ENCODE measurements at places on chromosomes 6 and 20. TPM values are rescaled to one million over a fixed set of nuclear protein-coding genes. Genes with fewer than 3 reads are reported as not detected.
A peak's percentile ranks its signal among the peaks of the same experiment; 100 is the strongest.

The SYNDIG1 gene
- 7.4 TPM for total RNA-seq

The DTD1 gene
- 82.7 TPM for total RNA-seq

The GATA5 gene
- 0.73 TPM for total RNA-seq

The MDFI gene
- total RNA-seq: 41.5 TPM

The ATP6V1G2 gene
- total RNA-seq: 1.6 TPM

The HLA-DRB1 gene
- total RNA-seq: 0.38 TPM

The MLN gene
- total RNA-seq: not detected

- no peak for DNase-seq
Measured at GRCh38 chr20:63354636-63355350, 6.4 kb downstream of the CHRNA4 start.

GRCh38 chr6:166778046-166778445, 151.0 kb upstream of the RPS6KA2 start:
- DNase-seq: no peak

DNA sequence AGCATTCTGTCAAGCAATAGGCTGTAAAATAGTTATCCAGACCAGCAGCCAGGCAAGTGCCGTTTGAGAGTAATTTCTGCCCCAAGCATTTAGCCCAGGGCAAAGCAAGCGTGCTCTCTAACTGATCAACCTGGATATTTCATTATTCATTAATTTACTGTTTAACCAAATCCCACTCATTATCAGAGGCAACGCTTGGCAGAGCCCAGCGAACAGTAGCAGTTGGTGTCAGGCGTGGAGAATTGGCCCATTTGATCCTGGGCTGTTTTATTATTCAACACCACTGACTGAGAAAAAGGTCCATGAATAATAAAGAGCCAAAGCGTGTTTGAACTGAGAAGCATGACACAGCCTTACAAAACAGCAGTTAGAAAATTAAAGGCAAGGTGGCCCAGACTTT, 35.3 kb downstream of the TFAP2B start:
- DNase-seq: no peak

GRCh38 chr6:158047563-158048323, 66.1 kb downstream of the SYNJ2 start:
- no peak for DNase-seq

GRCh38 chr20:17843246-17844132, 125.1 kb downstream of the SNX5 start:
- DNase-seq: no peak

DNA sequence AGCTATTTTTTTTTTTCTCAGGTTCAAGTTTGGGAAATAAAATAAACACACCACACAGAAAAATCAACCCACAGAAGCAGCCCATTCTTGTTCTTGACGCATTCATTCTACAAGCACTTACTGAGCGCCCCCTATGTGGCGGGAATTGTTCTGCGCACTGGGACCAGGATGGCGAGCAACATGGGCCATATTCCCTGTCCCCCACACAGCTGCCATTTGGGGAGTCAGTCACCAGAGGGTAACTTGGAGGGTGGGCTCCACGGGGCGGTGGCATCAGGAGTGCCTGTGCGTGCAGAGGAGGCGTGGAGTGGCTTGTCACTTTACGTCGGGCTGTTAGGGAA, 185.0 kb upstream of the PDE10A start:
- DNase-seq: peak; percentile 66

DNA sequence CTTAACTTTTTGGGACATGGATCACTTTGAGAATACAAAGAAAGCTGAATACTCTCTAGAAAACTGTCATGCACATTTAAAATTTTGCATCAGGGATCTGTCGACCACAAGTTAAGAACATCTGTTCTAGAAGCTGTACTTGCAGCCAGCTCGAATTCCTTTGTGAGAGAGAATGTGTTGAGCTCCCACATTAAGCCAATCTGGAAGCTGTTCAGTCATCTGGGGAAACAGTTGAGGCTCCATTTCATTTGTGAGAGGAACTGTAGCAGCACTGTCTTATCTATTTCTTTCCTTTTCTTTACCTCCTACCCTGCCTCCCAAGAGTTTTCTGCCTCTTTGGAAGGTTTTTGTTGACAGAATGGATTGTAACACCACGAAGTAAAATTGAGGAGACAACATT, 50.8 kb downstream of the KAT14 start:
- DNase-seq: no peak

GRCh38 chr20:4169360-4170190, 154.2 kb upstream of the RNF24 start:
- peak; percentile 21 for DNase-seq

DNA sequence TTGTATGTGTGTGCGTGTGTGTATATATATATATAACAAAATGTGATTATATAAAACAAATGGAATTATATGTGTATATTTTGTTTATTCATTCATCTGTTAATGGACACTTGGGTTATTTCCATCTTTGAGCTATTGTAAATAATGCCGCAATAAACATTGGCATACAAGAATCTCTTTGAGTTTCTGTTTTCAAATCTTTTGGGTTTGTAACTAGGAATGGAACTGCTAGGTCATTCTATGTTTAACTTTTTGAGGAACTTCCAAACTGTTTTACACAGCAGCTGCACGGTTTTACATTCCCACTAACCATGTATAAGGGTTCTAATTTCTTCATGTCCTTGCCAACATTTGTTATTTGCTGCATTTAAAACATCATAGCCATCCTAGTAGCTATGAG, 39.9 kb upstream of the TGM2 start:
- no peak for DNase-seq

DNA sequence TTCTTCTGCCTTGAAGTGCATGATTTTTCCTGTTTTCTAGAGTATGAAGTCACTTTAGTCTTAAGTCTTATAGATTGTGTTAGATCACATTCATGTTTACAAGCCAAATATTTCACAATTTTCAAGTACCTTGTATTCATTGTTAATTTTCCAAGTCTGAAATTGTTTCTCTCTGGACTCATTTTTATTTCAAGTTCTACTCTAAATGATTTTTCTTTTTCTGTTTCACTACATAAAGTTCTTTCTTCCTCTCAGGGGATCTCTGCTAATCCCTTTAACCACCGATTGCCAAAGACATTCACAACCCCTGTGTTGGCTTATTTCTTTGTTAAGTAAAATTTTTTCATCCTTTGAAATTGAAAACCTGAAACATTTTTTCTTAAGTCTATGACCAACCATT, 805.7 kb downstream of the KIF16B start:
- no peak for DNase-seq

GRCh38 chr6:134674562-134674961, 275.3 kb downstream of the ALDH8A1 start:
- DNase-seq: no peak

GRCh38 chr6:89199579-89199978, 17.6 kb downstream of the GABRR1 start:
- no peak for DNase-seq

- DNase-seq: no peak
Measured at GRCh38 chr6:163718537-163718936, 304.0 kb downstream of the QKI start.

- no peak for DNase-seq
Measured at GRCh38 chr6:120320481-120321162, 971.1 kb upstream of the MAN1A1 start.

DNA sequence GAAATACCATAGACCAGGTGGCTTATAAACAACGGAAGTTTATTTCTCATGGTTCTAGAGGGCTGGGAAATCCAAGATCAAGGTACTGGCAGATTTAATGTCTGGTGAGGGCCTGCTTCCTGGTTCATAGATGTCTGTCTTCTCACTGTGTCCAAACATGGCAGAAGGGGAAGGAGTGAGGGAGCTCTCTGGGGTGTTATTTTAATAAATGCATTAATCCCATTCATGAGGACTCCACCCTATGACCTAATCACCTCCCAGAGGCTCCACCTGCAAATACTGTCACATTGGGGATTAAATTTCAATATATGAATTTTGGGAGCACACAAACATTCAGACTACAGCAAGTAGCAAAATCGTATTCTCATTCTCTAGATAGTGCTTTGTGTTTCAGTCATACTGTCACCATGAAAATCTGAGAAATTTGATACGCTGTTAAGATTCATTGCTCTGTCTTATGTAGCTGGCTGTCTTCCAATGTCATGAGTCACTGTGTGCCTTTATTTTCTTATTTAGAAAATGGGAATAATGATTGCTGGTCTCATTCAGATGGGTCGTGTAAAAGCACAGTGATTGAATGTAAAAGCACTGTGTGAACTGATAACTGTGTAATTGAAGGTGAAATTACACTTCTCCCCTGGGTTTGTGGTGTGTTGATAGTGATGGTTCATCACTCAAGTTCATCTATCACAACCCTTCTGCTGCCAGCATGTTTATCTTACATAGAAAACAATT, 8.9 kb upstream of the ERVFRD-1 start:
- DNase-seq: no peak

- DNase-seq: no peak
Measured at GRCh38 chr6:167330750-167331149, 5.9 kb downstream of the TTLL2 start.

DNA sequence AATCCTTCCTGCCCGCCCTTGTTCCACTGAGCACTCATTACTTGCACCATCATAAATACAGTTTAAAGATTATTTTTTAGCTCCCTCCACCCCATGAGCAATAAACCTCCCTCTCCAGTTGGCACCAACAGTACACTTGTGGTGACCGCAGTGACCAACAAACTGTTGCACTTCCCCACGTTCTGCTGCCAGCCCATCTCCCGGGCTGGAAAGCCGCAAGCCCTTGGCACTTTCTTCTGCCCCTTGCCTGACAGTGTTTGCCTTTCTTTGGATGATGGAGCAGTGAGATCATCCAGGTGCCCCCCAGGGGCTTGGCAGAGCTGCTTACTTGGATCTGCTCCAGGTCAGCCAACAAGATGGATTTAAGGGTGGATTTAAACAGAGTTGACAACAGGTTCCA, 21.6 kb downstream of the KCNB1 start:
- no peak for DNase-seq

DNA sequence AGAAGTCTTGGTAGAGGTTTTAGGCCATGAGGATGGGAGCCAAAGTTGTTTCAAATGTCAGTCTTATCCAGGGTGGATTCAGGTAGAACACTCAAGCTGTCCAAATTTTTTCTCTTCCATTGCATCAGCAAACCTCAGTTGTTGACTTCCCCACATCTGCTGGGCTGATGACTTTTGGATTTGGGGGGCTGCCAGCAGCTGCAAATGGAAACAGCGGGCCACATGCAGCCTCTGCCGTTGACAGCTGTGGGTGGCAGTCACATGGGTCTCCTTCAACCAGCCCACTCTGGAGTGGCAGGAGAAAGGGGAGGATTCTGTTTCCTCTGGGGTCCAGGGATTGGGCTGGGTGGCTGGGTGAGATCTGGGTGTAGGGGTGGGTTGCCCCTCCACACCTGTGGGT, 5.8 kb upstream of the MLN start:
- DNase-seq: no peak

DNA sequence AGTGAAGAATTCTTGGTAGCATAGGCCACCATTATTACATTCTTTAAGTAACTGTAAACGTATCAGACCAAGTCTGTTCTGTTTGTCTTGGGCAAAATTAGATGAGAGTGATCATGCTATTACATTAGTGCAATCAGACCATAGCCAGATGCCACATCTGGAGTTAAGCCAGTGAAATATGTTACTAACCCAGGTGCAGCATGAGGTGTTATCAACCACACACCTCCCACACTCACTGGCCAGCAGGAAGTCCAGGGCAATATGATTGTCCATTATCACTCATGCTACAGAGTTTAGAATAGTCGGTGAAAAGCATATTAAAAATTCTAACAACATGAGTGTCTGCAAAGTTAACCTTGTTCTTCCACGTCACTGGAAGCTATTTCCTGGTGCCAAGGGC, 174.7 kb upstream of the PROKR2 start:
- no peak for DNase-seq

DNA sequence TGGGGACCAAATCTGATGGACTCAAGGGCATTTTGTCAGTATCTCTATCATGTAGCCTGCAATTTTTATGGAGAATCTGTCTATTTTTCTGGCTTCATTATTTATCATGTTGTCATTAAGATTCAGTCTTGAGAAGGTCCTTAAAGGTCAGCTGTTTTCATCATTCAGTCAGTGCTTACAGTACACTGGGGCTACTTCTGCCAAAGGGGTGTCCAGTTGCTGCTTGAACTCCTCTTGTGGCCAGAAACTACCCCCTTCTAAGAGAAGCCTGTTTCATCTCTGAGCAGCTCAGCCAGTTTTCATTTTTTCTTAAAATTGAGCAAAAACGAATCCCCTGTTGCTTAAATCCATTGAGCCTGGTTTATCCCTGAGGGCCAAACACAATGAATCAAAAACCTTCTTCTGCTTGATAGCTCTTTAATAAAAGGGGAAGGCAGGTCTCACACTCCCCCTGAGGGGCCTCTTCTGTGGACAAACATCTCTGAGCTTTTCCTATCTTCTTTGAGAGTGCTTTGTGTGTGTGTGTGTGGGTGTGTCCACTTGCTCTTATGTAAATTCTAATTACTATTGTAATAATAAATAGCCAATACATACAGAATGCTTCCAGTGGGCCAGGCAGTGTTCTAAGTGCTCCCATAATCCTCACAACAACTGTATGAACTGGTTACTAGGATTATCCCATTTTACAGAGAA, 172.2 kb downstream of the PLCB1 start:
- DNase-seq: no peak

All from GM23338 (cell line).